ENCODE measurements at places on chromosomes 5 and 9. TPM values are rescaled to one million over a fixed set of nuclear protein-coding genes. Genes with fewer than 3 reads are reported as not detected.

- no peak overlapping the region for H3K4me3 ChIP-seq
- H3K4me1 ChIP-seq, result peaks cover 6% of the 10 kb centered on the region
- DNase-seq, result no peak
- peaks cover 19% of the 10 kb centered on the region for H3K27me3 ChIP-seq
- no peak overlapping the region for H3K27ac ChIP-seq
- H3K36me3 ChIP-seq, result no peaks in the 10 kb centered on the region
These were observed 16.4 kb upstream of the RUFY1 start for GRCh38 chr5:179533907-179534306.

The IL9 gene
- total RNA-seq, result not detected

The GRIN3A gene
- not detected for total RNA-seq

GRCh38 chr5:31598640-31599611, 40.0 kb upstream of the PDZD2 start:
- H3K27ac ChIP-seq, result no peak overlapping the region
- no peaks in the 10 kb centered on the region for H3K27me3 ChIP-seq
- no peaks in the 10 kb centered on the region for H3K36me3 ChIP-seq
- H3K4me1 ChIP-seq, result no peaks in the 10 kb centered on the region
- no peak overlapping the region for H3K4me3 ChIP-seq
- no peak for DNase-seq

The CCNO gene
- total RNA-seq, result not detected

- no peaks in the 10 kb centered on the region for H3K27me3 ChIP-seq
- H3K27ac ChIP-seq, result no peak overlapping the region
- no peak for DNase-seq
These were observed 2.9 kb downstream of the IPPK start for GRCh38 chr9:92666912-92667532.

The SLC6A3 gene
- not detected for total RNA-seq

The C6 gene
- total RNA-seq, result not detected

The RRAGA gene
- 52.3 TPM for total RNA-seq

GRCh38 chr5:82054004-82054710, 82.3 kb downstream of the ATG10 start:
- no peaks in the 10 kb centered on the region for H3K4me1 ChIP-seq
- no peaks in the 10 kb centered on the region for H3K36me3 ChIP-seq
- H3K27me3 ChIP-seq, result no peaks in the 10 kb centered on the region
- H3K27ac ChIP-seq, result no peak overlapping the region
- no peak overlapping the region for H3K4me3 ChIP-seq

The PDE6A gene
- not detected for total RNA-seq

The ADAMTS16 gene
- total RNA-seq, result not detected

GRCh38 chr5:42620579-42621216, 135.9 kb upstream of the CCDC152 start:
- no peaks in the 10 kb centered on the region for H3K4me1 ChIP-seq
- H3K27ac ChIP-seq, result no peak overlapping the region
- no peaks in the 10 kb centered on the region for H3K36me3 ChIP-seq
- H3K4me3 ChIP-seq, result no peak overlapping the region

The PCDHA9 gene
- total RNA-seq, result not detected

DNA sequence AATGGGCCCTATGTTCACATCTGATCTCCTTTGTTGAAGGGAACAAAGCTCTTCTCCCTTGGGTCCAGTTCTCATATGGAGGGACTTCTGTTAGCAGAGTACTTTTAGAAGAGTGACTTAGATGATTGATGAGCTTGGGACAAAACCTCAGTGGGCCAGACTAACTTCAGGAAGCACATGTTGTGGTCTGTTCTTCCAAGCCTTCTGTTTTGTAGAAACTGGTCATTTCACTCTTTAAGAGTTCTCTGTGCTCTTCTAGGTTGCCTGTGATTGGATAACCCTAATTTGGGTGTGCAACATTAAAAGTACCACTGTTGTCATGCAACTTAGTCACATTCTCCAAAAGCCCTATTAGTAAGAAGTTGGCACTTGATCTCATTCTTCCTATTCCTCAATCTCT, 183.5 kb upstream of the ACO1 start:
- no peaks in the 10 kb centered on the region for H3K27me3 ChIP-seq
- H3K27ac ChIP-seq, result no peak overlapping the region
- no peak overlapping the region for H3K4me3 ChIP-seq
- H3K36me3 ChIP-seq, result no peaks in the 10 kb centered on the region

GRCh38 chr5:126920291-126920690, 110.1 kb downstream of the MARCHF3 start:
- H3K27ac ChIP-seq, result no peak overlapping the region
- no peaks in the 10 kb centered on the region for H3K27me3 ChIP-seq
- H3K36me3 ChIP-seq, result no peaks in the 10 kb centered on the region
- no peaks in the 10 kb centered on the region for H3K4me1 ChIP-seq

The GABRP gene
- total RNA-seq, result not detected

The PCDHB13 gene
- not detected for total RNA-seq

DNA sequence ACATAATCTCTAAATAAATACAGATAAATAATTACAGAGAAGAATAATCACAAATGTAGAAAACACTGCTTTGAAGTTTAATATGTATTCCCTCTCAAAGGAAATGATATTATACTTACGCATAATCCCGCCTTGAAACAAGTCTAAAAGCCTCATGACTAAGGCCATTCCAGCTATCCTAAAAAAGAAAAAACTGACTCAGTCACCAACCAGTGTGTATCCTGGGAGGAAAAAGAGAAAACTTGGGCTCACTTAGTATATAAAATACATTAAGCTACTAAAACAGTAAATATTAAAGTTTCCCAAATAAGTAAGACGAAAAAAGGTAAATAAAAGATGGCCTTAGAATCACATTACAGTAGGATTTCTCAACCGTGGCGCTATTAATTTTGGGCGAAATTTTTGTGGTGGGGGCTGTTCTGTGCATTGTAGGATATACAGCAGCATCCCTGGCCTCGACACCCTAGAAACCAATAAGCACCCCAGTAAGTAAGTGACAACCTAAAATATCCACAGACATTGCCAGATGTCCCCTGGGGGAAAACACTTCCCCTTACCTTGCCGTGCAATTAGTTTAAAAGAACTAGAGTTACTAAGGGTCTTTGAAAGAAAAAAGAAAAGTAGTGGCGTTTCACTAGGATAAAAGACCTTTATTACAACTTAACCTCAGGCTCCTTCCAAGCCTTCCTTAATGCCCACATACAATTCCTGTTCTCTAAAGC, 1.1 kb downstream of the HSPA9 start:
- H3K36me3 ChIP-seq, result peaks cover 44% of the 10 kb centered on the region
- H3K27me3 ChIP-seq, result no peaks in the 10 kb centered on the region
- H3K4me1 ChIP-seq, result peaks cover 21% of the 10 kb centered on the region
- peak overlapping the region; percentile 95 for H3K4me3 ChIP-seq
- no peak for DNase-seq

The CER1 gene
- not detected for total RNA-seq

- no peak overlapping the region for H3K4me3 ChIP-seq
- H3K36me3 ChIP-seq, result peaks cover under 1% of the 10 kb centered on the region
- no peak overlapping the region for H3K27ac ChIP-seq
These were observed 112.8 kb downstream of the C9orf152 start for GRCh38 chr9:110095161-110095595.

DNA sequence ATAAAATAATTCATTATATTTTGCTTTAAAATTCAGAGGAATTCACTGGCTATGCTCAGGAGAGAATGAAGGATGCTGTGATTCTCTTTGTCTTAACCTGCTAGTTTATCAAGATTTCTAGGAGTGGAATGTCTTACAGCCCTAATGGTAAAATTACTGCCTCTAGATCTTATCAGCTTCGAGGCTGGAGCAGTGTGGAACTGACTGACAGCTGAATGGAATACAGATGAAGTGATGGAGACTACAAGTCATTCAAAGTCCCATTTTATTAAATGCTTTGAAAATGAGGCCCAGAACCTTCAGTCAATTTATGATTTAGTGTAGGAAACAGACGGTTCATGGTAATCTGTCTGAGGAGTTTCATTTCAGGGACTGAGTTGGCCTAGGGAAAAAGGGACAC, 202.1 kb downstream of the RFX3 start:
- no peaks in the 10 kb centered on the region for H3K27me3 ChIP-seq
- no peak overlapping the region for H3K4me3 ChIP-seq
- no peak for DNase-seq
- H3K4me1 ChIP-seq, result no peaks in the 10 kb centered on the region
